ENCODE measurements at places on chromosomes 3 and 15.

- no peak for DNase-seq
These were observed 638 bp upstream of the TBC1D5 start for GRCh38 chr3:17742880-17743657.

GRCh38 chr3:4908433-4909156 lies 70.6 kb upstream of the BHLHE40 start:
- DNase-seq: no peak

DNA sequence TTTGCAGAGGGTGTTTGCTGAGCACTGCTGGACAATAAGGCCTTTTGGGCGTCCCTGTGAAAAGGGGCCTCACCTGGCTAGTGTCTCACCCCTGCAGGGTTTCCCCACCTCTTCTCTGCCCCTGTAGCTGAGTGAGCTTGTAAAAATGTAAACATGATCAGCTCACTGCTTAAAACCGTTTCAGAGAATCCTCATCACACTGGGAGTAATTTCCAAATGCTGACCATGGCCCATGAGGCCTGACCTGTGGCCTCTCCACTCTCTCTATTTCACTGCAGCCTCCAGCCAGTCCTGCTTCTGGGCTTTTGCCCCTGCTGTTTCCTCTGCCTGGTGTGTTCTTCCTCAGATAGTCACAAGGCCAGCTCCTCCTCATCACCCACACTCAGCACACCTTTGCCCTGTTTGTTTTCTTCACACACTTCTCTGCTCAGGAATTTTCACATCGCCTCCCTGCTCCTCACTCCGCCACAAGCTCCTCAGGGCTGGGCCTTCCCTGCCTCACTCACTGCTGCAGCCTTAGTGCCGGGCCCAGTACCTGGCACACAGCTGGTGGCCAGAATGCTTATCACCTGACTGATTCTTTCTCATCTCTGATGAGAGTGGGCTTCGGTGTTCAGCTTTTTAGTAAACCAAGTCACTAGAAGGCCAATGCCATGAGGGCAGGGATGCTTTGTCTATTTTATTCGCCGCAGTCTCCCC lies 79.3 kb upstream of the SEC13 start:
- DNase-seq: no peak

- DNase-seq: no peak
These were observed 649 bp upstream of the PLOD2 start for GRCh38 chr3:146161663-146162002.

DNA sequence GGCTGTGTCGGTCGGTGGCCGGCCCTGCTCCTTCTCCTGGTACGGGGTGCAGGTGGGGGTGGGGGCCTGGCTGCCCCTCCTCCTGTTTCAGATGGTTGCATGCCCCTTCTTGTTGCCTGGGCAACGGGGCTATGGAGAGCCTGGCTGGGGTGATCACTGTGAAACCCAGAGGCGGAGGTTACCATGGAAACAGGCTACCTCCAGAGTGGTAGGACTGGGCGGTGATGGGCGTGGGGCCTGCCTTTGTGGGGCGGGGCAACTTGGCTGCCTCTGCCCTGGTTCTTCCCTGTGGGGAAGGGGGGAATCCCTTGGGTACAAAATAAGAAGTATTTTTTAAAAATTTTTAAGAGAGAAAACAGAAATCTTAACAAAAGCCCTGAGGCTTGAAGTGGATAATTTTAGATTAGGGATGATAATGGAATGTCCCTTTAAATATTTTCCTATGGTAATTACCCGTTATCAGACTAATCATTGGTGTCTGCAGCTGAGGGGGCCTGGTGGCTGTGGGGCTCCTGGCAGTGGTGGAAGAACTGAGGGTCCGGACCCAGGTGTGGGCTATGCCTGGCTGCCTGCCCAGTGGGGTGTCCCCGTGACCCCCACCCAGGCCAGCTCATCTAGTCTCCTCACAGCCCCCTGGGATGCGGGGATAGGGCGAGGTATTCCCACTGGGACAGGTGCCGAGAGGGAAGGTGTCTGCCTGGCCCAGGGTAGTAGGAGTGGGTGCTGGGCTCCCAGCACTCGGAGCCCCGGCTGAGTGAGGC lies 32.5 kb downstream of the PLXNA1 start:
- no peak for DNase-seq

DNA sequence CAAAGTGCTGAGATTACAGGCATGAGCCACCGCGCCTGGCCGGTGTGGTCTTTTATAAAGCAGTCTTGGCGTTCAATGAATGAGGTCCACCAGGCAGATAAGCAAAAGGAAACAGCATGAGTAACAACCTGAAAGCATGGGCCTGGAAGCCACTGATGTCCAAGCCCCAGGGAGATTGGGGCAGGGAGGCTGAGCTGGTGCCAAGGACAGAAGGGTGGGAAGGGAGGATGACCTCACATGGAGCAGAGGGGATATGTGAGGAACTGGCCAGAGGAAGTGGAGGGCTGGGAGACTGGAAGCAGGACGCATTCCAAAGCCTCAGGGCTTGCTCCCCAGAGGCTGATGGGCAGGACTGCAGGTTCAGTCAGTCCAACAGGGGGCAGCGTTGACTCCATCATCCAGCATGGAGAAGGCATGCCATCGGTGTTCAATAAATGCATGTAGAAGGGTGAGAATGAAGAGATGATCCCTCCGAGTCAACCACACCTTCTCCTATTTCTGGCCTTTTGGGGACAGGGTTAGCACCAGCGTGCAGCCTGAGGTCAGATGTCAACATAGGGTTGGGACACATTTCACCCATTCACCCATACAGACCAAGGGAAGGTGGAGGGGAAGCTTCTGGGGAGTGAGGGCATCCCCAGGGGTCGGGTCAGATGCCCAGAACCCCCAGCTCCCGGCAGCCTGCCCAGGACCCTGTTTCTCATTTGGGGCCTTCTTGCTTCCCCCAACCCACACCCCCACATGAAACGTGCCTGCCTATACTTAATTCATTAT lies 14.8 kb downstream of the MYL3 start:
- DNase-seq: no peak

- no peak for DNase-seq
These were observed 52.8 kb downstream of the CDIN1 start for GRCh38 chr15:36632226-36632625.

DNA sequence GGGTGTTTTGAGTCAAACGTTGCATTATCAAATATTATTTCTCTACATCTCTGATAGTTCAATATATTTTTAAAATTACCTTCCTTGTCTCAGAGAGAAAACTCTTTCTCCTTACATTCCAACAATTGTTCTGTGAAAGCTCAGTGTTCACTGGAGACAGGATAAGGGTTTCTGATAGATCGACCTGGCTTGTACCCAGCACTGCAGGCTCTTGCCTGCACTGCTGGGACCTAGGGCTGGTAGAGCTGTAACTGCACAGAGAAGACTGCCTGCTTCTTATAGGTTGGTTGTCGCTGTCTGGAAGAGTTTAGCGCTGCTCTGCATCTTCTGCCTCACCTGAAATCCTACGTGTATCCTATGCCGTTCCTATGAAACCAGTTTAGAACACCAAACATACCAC lies 249.9 kb upstream of the LRTM1 start:
- no peak for DNase-seq

All from stimulated activated CD4-positive, alpha-beta T cell treated with anti-CD3 and anti-CD28 coated beads, Interleukin-1b, Interleukin-23, amount 100 ng/mL, for 1 hour (primary cell).